ENCODE measurements at places on chromosomes 13 and 19.

DNA sequence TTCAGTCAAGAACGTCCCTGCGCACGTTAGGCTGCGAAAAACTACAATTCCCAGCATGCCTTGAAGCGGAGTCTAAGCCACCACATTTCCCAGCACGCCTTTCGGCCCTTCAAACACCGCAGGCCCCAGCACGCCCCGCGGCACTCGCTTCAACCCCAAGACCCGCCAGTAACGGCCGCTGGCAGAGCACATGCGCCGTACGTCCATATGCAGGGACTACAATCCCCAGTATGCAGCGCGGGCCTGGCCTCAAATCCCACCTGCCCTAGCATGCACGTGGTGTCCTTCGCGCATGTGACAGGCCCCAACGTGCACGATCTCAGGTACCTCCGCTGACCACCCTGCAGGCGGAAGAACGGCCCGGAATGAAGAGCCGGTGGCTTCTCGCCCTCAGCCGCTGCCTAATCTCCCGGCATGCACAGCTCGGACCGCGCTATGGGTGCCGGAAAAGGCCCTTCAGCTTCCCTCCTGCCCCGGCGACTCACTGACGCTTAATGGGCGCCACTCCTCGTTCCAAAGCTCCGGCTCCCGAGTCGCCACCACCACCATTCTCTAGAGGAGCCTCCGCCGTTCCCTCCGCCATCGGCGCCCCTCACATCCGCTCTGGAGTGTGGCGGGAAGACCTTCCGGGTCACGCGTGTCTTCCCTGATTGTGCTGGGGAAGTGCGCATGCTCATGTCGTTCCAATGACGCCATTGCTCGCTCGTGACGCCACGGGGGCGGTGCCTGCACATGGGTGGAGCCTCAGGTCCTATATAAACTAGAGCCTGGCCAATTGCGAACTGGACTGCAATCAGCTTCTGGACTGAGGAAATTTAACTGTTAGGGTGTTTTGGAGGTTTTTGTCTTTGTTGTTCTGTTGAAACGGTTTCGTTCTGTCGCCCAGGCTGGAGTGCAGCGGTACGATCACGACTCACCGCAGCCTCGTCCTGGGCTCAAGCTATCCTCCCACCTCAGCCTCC is at the start of gene DUS3L:
DUS3L (minus strand) TSS at position 605 of the 962 bp plus-strand sequence; CDS start at position 583, 22 bp downstream.
- DNase-seq = peak; percentile 93

DNA sequence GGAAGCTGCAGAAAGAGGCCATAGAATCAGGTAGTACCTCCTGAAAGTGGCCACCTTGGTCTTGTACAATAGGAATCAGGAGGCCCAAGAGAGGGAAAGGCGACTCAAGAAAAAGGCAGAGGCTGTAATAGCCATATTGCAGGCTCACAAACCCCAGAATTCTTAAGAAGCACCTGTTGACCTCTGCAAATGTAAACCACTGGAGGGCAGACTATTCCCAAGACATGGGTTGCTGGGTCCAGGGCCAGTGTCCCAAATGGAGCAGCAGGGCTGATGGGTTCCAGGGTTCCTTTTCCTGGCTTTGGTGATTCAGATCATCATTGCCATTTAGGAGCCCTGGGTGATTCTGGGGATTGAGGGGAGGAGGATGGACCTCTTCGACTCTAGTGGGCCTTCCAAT is 167.6 kb downstream of the B3GLCT start:
- DNase-seq = no peak

- no peak for DNase-seq
These were observed 7.0 kb downstream of the LPAR6 start for GRCh38 chr13:48405875-48406274.

GRCh38 chr13:33871207-33872004 is 53.5 kb downstream of the RFC3 start:
- no peak for DNase-seq

- no peak for DNase-seq
These were observed 799.2 kb downstream of the GPC5 start for GRCh38 chr13:92197669-92198068.

DNA sequence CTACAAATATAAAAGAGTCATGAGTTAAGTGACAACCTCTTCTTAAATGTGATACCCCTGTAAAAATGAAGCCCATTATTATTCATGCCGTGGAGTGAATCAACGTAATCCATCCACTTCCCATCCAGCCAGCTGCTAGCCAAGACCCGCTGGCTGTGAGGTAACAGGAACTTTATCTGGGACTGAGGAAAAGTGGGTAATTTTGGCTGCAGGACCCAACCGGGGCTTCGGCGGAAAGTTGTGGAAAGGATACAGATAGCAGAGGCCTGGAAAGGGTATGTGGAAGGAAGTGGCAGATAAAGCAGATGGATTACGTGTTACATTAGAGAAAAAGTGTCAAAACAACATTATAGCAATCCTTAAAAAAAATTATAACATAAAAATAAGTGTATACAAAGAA is 48.3 kb downstream of the SLC7A1 start:
- no peak for DNase-seq

- DNase-seq = no peak
These were observed 284.5 kb downstream of the KCNRG start for GRCh38 chr13:50299546-50300249.

Measured in stimulated activated CD4-positive, alpha-beta T cell treated with anti-CD3 and anti-CD28 coated beads, Interleukin-15, amount 100 ng/mL, for 48 hours (primary cell).